ENCODE measurements at places on chromosomes 3 and 15.

DNA sequence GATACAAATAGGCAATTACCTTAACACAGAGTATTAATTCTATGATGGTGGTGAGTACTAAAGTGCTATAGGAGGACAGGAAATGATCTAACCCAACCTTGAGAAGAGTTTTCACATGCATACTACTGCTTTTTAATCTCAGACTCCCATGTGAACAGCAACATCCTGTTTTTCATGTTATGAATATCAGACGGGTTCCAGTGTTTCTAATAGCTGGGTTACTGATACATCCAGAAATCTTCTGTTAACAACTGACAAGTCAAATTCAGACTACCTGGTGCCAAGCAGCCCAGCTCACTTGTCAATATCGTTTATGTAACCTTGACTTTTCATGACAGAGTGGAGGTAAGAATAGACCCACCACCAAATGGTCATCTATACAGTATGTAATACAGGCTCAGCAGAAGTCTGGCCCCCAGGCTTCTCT, 220.2 kb upstream of the COL8A1 start:
- peak; percentile 60 for DNase-seq

- peak; percentile 63 for DNase-seq
These were observed 621 bp downstream of the RGMA start for GRCh38 chr15:93088200-93088980.

GRCh38 chr3:136818769-136819391, at the start of gene SLC35G2:
SLC35G2 (plus strand) TSS chr3:136819126; CDS start chr3:136854461, 35,335 bp downstream.
- no peak for DNase-seq

DNA sequence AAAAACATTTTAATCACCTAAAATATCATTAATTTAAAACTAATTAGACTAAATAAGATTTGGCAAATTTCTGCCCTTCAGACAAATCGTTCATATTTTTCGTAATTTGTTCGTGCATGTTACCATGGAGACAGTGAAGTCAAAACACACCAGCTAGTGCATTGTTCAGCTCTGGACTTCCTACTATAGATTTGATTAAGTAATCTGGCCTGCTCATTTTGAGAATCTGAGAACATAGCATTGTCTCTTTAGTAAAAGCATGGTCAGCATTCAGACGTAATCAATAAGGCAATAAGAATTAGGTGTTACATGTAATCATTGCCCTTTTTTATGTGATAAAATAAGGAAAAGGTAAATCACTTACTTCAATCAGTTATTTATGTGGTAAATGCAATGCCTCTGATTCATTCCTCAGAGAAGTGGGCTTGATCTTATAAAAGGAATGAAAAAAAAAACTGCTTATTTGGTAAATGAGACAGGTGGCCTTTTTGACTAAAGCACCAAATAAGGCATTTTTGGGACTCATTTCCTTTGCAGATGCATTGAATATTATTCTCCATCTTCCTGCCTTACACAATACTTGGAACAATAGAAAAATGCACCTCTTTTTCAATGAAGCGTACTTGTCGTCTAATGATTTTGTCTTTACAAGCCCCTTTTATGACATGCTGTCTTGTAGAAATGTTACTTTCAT, 84.5 kb upstream of the FNDC3B start:
- DNase-seq: no peak

- DNase-seq: no peak
These were observed 486.1 kb upstream of the GOLIM4 start for GRCh38 chr3:168581771-168582225.

- no peak for DNase-seq
These were observed 3.3 kb downstream of the CYP19A1 start for GRCh38 chr15:51335087-51335486.

DNA sequence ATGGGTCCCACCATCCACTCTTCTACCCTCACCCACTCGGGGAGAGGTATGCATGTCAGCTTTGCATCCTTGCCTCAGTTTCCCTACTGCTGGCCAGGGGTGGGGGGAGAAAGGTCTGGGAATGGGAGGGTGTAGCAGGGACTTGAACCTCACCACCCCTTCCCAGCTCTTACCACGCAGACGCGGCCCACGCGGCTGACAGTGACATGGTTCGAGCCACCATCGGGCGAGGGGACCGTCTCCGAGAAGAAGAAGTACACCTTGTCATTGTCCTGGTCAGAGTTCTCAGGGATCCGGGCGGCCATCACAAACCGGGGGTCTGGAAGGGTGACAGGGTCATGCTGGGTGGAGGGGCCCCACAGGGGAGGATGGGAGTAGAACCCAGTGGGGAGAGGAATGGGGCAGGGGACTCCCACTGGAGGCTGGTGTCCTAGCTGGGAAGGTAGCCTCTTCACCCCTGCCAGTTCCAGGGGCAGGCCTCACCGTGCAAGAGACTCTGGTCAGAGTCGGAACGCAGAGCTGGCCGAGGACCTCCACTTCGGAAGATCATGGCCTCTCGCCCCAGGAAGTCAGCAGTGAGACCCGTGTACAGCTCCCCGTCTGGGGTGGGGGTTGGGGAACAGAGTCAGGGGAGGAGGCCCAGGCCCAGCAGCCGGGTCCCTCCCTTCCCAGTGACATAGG, 3.7 kb downstream of the SEMA3G start:
- no peak for DNase-seq

DNA sequence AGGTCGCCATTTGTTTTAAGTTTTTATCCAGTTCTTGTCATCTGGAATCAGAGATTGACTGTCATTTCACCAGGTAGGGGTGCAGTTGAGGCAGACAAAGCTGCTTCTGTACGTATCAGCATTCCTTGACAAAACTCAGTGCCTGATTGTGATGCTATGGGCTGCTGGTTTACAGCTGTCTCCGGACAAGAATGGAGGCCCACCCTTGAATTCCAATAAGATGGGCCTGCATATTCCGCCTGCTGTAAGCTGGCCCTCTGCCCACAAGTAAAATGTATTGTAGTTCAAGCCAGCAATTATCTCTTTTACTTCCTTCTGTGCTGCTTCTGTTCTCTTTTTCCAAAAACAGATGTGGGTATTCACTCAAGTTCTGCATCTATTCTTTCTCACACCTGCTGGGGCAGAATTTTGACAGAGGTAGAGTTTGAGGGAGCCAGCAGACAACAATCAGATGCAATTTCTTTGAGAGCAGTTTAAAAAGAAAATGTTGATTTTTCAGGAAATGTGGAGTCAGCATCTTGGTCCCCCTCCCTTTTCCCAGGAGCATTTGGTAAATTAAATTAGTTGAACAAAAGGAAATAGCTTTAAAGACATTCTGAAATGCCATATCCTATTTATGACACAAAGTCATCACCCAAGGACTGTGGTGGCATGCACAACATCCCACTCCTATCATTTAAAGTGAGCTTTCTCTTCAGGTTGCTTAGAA, 53.5 kb downstream of the IQCH start:
- DNase-seq: no peak
